KG1 (cell line): ENCODE measurements at places on chromosomes 6 and 20.

DNA sequence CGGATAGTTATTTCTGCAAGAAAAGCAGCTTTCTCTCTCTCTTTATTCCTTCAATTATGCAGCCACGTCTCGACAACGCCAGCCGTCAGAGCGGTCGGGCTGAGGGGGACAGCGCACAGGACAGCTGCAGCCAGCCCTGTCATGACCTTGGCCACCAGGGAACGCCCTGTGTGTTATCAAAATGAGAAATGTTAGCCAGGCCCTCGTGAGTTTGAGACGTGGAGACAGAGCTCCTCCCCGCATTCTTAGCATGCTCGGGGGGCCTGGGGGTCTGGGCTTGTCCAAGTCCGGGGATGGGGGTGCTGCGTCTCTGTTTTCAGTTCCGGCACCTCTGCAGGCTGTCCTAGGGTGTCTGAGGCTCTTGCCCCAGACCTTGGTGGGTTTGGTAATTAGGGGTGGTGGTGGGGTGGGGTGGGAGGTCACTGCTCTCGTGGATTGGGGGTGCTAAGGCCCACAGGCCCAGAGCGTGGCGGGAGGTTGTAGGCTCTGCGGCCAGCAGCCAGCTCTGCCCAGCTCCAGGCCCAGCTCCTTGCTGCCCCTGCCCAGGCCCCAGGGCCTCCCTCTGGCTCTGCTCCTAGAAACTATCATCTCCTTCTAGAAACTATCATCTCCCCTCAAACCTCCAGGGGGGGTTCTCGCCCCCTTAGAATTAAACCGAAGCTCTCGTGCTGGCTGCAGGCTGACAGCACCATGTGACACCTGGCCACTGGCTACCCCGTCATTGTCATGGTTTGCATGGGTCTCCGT is 54.3 kb upstream of the GATA5 start:
- DNase-seq, result no peak

GRCh38 chr6:56963043-56963442 is 8.1 kb downstream of the BEND6 start:
- no peak for DNase-seq

DNA sequence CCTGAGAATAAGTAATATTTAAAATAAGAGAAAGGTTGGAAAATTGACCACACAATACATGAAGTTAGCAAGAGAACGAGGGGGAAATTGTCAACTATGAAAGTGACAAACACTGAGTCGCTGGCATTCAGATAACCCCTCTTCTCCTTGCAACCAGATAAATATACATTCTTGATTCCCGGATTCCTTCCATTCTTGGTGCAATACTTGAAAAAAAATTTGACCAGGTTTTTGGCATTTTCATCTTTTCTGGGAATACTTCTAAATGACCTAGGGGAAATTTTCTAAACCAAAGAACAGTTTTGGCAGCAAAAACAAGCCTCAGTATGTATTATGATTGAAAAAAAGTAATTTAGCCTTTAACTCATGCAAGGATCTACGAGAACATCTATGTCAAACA is 164.0 kb downstream of the PDE7B start:
- DNase-seq, result no peak

DNA sequence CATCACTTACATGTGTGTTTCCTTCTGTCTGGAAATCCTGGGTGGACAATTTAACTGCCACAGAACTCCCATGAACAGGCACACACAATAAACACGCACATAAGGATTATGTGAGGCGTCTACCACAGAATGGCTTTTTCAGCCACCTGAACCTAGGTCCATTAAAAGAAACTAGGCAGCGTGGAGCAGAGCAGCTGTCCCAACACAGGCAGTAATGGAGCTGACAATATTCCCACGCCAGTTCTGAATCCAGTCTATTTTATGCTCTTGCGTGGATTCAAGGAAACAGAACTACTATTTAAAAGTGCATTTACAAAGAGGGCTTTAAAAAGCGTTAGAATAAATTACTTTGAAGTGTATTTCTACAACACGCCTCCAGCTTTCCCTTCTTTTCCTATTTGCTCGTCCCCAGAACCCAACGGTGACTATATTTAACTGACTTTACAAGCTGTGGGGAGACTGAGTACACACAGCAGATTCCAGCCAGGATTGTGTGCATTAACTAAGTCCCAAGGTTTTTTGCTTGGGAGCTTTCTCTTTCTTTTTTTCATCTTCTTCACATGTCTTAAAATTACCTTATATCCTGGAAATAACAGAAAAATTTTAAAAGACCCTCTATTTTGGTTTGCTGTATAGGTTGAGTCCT is 95.9 kb downstream of the GMDS start:
- DNase-seq, result no peak

DNA sequence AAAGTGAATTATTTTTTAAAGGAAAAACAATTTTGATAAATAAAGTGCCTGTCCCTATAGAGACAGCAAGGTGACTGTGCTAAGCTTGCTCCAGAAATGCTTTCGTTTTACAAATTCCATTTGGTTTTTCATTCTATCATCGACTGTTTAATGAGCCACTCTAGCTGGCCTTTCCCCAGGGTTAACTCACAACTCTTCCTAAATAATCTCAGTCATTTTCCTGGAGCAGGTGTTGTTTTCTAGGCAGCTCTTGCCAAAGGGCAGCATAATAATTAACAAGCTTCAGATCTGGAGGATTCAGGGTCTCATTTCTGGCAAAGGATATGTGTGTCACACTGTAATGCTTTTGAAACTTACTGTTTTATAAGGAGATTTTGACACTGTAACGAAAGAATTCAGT is 184.2 kb downstream of the KHDC1L start:
- no peak for DNase-seq

DNA sequence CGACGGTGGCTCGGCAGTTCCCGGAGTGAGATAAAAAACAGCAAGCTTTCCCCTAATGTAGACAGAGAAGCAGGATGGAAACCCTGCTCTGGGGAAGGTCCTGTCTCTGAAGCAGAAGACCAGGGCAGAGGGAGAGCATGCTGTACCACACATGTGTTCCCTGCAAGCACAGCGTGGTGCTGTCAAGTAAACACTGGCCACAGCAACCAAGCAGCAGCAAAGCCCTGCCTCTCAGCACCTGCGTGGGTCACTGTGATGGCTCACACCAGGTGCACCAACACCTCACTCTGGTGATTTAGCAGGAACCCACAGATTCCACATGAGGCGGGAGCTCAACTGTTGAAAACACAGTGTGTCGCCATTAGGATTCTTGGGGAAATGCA is 65.2 kb upstream of the TXNDC5 start:
- no peak for DNase-seq

GRCh38 chr6:138590796-138591709 is 91.8 kb upstream of the NHSL1 start:
- peak; percentile 38 for DNase-seq

DNA sequence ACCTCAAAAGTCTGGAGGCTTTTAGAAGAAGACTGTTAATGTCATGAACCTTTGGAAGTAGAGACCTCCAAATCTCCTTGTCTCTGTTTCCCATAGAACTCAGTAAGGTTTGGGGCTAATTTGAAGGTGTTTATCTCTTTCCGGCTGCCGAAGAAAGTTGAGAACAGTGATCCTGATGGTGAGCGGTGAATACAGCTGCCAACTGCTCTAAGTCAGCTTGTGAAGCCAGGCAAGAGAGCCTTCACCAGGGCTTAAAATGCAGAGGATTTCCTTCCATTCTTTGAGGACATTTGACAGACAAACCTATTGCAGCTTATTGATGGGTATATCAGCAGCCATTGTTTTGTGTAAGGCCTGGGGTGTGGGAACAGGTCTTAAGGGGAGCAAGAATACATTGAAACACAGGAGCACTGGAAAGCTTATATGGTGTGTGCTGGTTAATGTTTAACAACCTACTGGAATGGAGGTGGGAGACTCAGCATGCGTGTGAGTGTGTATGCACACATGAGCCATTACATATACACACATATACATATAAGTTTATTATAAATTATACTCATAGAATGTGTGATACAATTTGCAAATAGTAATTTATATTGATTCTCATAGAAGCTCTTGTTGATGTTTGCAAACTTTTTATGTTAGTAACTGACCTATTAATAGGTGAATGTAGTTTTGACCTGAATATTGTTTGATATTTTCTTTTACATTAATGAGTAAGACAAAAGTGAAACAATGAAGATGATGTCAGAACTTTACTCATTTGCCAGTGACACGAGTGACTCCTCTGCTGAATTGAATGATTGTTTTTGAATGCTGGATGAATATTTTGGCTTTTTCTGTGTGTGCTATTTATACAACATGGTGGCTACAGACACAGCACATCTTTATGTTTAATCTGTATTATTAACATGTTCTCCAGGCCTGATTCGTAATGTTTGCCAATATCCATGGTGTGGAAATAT is 18.1 kb downstream of the PLEKHG1 start:
- DNase-seq, result no peak

DNA sequence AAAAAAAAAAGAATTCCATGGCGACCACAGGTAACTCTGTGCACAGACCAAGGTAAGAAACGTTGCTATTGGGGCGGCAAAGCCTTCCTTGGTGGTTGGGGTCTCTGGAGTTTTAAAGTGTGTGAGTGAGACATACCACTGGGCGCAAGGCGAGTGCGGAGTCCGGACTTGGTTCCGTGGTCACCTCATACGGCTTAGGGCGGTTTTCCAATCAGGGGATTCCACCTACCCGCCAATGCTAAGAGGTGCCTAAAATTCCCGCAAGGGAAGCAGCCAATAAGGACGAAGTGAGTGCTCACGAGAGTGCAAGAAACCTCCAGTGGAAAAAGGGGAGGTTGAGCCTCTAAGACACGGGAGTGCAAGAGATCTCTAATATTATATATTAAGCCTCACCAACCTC is 68.6 kb upstream of the PRSS16 start:
- DNase-seq, result no peak

DNA sequence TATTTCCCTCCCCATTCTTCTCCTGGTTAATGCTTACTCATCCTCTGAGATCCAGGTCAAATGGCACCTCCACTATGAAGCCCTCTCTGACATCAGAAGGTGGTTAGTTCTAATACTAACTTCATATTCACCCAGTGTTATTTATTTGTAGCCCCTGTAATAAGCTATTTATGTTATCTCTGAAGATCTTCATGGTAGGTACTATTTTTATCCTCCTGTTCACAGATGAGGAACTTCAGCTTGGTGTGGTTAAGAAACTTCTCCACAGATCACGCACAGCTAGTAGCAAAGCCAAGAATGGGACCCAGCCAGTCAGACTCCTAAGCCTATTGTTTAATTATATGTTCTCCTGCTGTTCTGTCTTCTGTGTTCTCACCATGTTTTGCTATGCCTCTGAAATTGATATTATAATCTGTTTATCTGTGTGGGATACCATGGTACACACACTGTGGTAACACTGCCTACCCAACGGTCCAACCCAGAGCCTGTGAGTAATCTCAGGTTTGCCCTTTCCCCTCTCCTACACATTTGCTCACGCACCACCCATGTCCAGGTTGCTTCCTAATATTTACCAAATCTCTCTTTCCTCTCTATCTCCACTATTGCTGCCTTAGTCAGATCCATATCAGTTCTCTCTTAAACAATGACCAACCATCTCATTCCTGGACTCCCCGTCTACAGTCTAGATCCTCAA is 98.4 kb downstream of the IPCEF1 start:
- peak; percentile 49 for DNase-seq
